Suprapubic skin (tissue), 4 donors: ENCODE measurements at places on chromosomes 1 and 21. TPM values are rescaled to one million over a fixed set of nuclear protein-coding genes. Genes with fewer than 3 reads are reported as not detected.
A peak's percentile ranks its signal among the peaks of the same experiment; 100 is the strongest.

SPRR3 gene
- not detected for total RNA-seq

DNA sequence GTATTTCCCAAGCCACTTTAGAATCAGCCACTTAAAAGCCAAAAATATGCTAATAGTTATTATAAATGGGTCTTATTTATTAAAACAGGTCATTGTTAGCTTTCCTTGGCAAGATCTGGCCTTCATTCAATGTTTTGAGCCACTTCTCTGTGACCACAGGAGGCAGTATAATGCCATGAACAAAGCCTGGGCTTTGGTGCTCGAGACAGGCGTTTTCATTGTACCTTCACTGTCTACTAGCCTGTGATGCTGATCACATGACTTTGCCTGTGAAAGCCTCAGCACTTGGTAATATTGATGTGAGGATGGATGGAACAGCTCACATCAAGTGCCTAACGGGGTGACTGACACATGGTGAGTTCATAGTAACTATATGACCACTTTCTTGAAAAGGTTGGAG is 217.0 kb downstream of the RWDD3 start:
- H3K27me3 ChIP-seq: no peaks in the 10 kb centered on the region
- no peak overlapping the region for H3K27ac ChIP-seq
- DNase-seq: no peak
- H3K4me3 ChIP-seq: no peak overlapping the region

LENEP gene
- not detected for total RNA-seq

RNU1-1 gene
- under 0.01 TPM for total RNA-seq

OPRD1 gene
- not detected for total RNA-seq

PRR9 gene
- not detected for total RNA-seq

DNA sequence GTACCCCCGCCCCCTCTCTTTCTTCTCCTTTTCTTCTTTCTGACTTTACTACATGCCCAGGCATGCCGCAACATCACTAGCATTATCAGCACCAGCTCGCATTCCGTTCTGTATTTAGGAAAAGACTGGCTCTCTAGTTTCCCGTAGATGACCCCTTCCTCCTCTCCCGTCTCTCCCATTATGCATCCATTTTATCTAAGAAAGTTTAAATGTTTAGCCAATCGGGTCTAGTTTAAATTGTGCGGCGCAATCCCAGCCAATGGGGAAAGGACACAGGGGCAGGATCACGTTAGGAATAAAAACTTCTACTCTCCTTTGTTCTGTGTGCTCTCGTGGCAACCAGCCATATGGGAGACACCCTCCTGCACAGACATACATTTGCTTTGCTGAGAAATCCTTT is 2.3 kb upstream of the KRTAP10-7 start:
- no peak overlapping the region for H3K4me3 ChIP-seq
- H3K27me3 ChIP-seq: peaks cover 36% of the 10 kb centered on the region
- no peak overlapping the region for H3K27ac ChIP-seq
- no peaks in the 10 kb centered on the region for H3K4me1 ChIP-seq
- DNase-seq: no peak

DNA sequence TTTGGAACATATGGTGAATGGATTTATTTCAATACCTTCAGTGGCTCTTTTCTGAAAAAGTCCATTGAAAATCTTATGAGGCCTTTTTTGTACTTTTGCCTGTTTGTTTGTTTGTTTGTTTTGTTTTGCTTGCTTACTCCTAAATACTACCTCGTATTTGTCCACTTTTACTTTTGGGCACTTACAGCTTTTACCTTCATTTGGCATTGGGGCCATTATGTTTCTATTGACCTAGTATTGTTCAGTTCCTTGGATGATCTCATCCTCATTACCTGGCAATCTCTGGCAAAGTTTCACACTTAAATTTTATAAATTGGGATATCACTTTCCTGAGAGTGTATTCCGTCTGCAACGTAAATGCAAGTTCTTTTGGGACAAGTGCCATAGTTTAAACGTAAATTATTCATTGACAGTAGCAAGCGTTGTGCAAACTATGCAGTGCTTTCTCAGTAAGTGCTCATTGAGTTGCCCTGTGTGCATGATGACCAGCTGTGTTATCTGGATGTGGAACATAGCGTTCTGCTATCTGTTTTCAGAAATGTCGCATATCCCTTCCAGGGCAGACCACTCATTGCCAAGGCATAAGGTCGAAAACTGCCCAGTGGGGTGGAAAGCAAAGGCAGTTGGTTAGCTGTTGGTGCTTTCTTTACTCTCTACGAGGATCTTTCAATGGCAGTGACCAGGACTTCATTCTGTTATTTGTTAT is 51.1 kb downstream of the LRRC8D start:
- H3K27ac ChIP-seq: no peak overlapping the region
- H3K4me3 ChIP-seq: no peak overlapping the region
- H3K36me3 ChIP-seq: peaks cover 8% of the 10 kb centered on the region
- H3K4me1 ChIP-seq: no peaks in the 10 kb centered on the region
- no peak for DNase-seq

- no peak overlapping the region for H3K4me3 ChIP-seq
- no peaks in the 10 kb centered on the region for H3K36me3 ChIP-seq
- no peak for DNase-seq
- no peaks in the 10 kb centered on the region for H3K27me3 ChIP-seq
- no peak overlapping the region for H3K27ac ChIP-seq
Observed at GRCh38 chr1:28926629-28927265, 12.4 kb downstream of the EPB41 start.

GRCh38 chr1:240107058-240107684 is 15.5 kb downstream of the FMN2 start:
- no peaks in the 10 kb centered on the region for H3K36me3 ChIP-seq
- no peaks in the 10 kb centered on the region for H3K4me1 ChIP-seq
- no peaks in the 10 kb centered on the region for H3K27me3 ChIP-seq
- H3K27ac ChIP-seq: no peak overlapping the region
- DNase-seq: no peak

- H3K27ac ChIP-seq: no peak overlapping the region
- H3K27me3 ChIP-seq: peaks cover 42% of the 10 kb centered on the region
- peak overlapping the region; percentile 48 for H3K4me3 ChIP-seq
- no peak for DNase-seq
- H3K36me3 ChIP-seq: no peaks in the 10 kb centered on the region
- peaks cover 38% of the 10 kb centered on the region for H3K4me1 ChIP-seq
Observed at GRCh38 chr1:1032424-1032823, 12.5 kb downstream of the AGRN start.

GRCh38 chr1:4784761-4785160 is 130.4 kb downstream of the AJAP1 start:
- no peak for DNase-seq
- H3K36me3 ChIP-seq: no peaks in the 10 kb centered on the region
- H3K4me3 ChIP-seq: no peak overlapping the region

KIF17 gene
- total RNA-seq: 0.76 TPM

REN gene
- 0.44 TPM for total RNA-seq

GRCh38 chr1:36588972-36589371 is 106.3 kb upstream of the CSF3R start:
- H3K27ac ChIP-seq: no peak overlapping the region
- DNase-seq: no peak
- peaks cover 3% of the 10 kb centered on the region for H3K4me1 ChIP-seq
- no peaks in the 10 kb centered on the region for H3K36me3 ChIP-seq
- peaks cover 81% of the 10 kb centered on the region for H3K27me3 ChIP-seq

SDHC gene
- total RNA-seq: 53.0 TPM

- DNase-seq: peak; percentile 46
- no peak overlapping the region for H3K4me3 ChIP-seq
- peaks cover 14% of the 10 kb centered on the region for H3K27me3 ChIP-seq
- H3K36me3 ChIP-seq: no peaks in the 10 kb centered on the region
- H3K27ac ChIP-seq: no peak overlapping the region
Observed at GRCh38 chr21:45866551-45866950, 115.0 kb upstream of the COL6A1 start.

SZRD1 gene
- 59.5 TPM for total RNA-seq

- no peak overlapping the region for H3K4me3 ChIP-seq
- H3K27ac ChIP-seq: no peak overlapping the region
- no peak for DNase-seq
- H3K27me3 ChIP-seq: no peaks in the 10 kb centered on the region
Observed at GRCh38 chr21:20646431-20647165, 351.6 kb upstream of the NCAM2 start.

NCAM2 gene
- total RNA-seq: 1.0 TPM

- H3K36me3 ChIP-seq: no peaks in the 10 kb centered on the region
- no peaks in the 10 kb centered on the region for H3K27me3 ChIP-seq
- DNase-seq: peak; percentile 37
- no peak overlapping the region for H3K27ac ChIP-seq
- peaks cover 6% of the 10 kb centered on the region for H3K4me1 ChIP-seq
Observed at GRCh38 chr1:235022981-235023710, 105.5 kb downstream of the TOMM20 start.

DNA sequence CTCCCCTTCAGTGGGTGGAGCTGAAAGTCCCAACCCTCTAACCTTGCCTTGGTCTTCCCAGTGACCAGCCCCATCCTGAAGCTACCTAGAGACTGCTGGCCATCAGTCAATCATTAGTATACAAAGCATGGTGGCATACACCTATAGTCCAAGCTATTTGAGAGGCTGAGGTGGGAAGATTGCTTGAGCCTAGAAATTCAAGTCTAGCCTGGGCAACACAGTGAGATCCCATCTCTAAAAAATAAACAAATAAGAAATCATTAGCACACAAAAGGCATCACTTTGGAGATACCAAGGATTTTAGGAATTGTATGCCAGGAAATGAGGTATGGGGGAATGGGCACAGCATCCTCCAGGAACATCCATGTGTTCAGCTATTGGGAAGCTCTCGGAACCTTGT is 4.4 kb upstream of the IFI6 start:
- DNase-seq: no peak
- peaks cover 15% of the 10 kb centered on the region for H3K4me1 ChIP-seq
- H3K27me3 ChIP-seq: no peaks in the 10 kb centered on the region
- no peaks in the 10 kb centered on the region for H3K36me3 ChIP-seq
- no peak overlapping the region for H3K27ac ChIP-seq

KRTAP6-1 gene
- 16.0 TPM for total RNA-seq

DNA sequence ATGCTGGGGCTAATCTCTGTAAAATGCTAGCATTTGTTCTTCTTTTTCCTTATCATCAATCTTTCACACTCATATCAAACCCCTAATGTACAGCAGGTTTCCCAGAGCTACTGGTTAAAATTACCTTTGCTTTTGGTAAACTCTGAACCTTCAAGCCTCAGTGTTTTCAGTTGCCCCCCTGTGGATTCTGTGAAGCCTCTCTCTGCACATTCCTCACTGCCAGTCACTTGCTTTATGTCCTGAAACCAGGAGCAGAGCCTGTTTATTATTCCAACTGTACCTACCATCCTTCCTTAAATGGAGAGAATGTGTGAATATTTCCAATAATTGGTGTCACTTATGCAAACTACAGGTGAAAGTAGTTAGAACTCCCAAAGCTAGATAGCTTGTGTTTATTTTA is 134.2 kb downstream of the NEK7 start:
- H3K4me1 ChIP-seq: peaks cover 13% of the 10 kb centered on the region
- no peaks in the 10 kb centered on the region for H3K27me3 ChIP-seq
- H3K36me3 ChIP-seq: peaks cover 2% of the 10 kb centered on the region

GRCh38 chr1:57091642-57092041 is 125.8 kb upstream of the C8B start:
- no peaks in the 10 kb centered on the region for H3K36me3 ChIP-seq
- no peak overlapping the region for H3K27ac ChIP-seq
- no peaks in the 10 kb centered on the region for H3K4me1 ChIP-seq
- H3K27me3 ChIP-seq: no peaks in the 10 kb centered on the region
- DNase-seq: no peak

GRCh38 chr1:198157847-198158725 is 1.3 kb downstream of the NEK7 start:
- peak overlapping the region; percentile 98 for H3K4me3 ChIP-seq
- H3K27ac ChIP-seq: peak overlapping the region; percentile 100
- H3K36me3 ChIP-seq: no peaks in the 10 kb centered on the region
- H3K27me3 ChIP-seq: no peaks in the 10 kb centered on the region
- H3K4me1 ChIP-seq: peaks cover 50% of the 10 kb centered on the region
- DNase-seq: no peak

GRCh38 chr1:2874607-2875480 is 73.4 kb upstream of the TTC34 start:
- H3K4me3 ChIP-seq: peak overlapping the region; percentile 24
- no peaks in the 10 kb centered on the region for H3K36me3 ChIP-seq
- DNase-seq: no peak
- H3K4me1 ChIP-seq: peaks cover 12% of the 10 kb centered on the region

GRCh38 chr1:148352470-148353053 is 130.5 kb downstream of the PPIAL4G start:
- DNase-seq: no peak
- no peaks in the 10 kb centered on the region for H3K36me3 ChIP-seq
- H3K27ac ChIP-seq: no peak overlapping the region
- H3K4me1 ChIP-seq: no peaks in the 10 kb centered on the region

OXCT2 gene
- 10.1 TPM for total RNA-seq

DNA sequence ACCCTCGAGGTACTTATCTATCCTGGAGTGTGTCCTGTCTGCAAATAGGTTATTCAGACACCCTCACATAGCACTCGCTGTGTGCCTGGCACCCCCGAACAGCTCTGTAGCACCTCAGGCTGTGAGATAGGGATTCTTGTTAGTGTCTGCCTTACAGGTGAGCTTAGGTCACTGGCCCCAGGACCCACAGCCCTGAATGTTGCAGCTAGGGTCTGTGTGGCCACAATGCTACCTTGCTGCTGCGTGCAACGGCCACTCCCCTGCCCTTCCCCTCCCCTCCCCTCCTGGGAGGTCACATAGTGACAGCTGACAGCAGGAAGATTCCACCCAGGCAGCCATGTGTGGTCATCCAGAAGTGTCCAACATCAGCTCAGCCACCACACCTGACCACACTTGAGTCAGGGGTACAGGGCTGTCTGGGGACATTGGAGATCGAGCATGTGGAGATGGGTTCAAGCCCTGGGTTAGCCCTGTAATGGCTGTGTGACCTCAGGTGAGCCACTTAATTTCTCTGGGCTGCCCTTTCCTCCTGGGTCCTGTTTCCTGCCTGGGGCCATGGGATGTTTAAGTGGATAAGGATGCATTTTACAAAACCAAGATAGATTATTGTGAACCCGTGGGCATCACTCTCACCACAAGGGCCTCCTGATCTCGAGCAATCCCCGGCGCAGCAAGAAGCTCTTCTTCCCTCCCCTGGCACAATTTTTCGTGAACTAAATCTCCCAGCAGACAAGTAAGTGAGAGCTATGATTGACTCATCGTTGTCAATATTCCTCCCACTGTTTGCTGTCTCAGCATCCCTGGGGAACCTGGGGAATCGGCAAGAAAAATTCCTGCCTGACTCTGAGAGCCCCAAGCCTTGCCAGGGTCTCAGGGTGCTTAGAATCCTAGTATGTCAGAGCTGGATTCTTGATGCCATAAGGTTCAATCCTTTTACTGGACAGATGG is 208.7 kb downstream of the PTPRU start:
- H3K36me3 ChIP-seq: no peaks in the 10 kb centered on the region
- DNase-seq: peak; percentile 59
- peaks cover 44% of the 10 kb centered on the region for H3K27me3 ChIP-seq
- H3K27ac ChIP-seq: no peak overlapping the region
- H3K4me3 ChIP-seq: no peak overlapping the region

PGLYRP3 gene
- 53.2 TPM for total RNA-seq

- H3K27me3 ChIP-seq: no peaks in the 10 kb centered on the region
- H3K36me3 ChIP-seq: no peaks in the 10 kb centered on the region
- peaks cover 8% of the 10 kb centered on the region for H3K4me1 ChIP-seq
- no peak for DNase-seq
- no peak overlapping the region for H3K4me3 ChIP-seq
Observed at GRCh38 chr1:42266253-42267135, 68.5 kb downstream of the FOXJ3 start.
